ENCODE measurements at places on chromosomes 11 and 22.
A peak's percentile ranks its signal among the peaks of the same experiment; 100 is the strongest.

GRCh38 chr11:7278314-7278917 is 26.7 kb downstream of the SYT9 start:
- no peak for DNase-seq

DNA sequence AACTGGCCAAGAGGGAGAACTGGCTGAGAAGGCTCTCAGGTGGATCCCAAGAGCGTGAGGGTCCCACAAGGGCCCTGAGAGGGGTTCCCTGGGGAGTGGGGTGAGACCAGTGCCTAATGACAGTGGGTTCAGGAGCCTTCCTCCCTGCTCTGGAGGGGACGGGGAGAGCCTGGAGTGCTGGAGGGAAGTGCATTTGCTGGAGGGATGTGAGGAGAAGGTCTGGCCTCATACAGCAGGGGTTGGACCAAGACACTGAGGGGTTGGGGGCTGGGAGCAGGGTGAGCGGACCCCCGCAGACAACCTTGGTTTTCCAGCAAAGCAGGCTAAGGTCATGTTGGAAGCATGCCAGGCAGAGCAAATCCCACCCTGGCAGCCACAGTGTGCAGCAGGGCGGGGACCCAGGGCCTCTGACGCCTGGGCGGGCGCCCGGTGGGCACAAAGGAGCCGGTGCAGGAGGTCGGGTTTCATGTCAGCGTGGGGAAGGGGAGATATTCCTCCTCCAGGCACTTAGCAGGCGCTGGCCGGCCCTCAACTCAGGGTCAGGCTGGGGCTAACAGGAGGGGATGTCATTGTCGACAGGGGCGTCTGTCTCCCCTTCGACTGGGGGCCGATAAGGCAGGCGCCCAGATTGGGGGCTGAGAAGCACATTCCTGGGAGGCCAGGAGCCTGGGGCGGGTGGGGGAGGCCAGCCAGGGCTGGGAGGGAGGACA is 3.1 kb upstream of the DERL3 start:
- no peak for DNase-seq

GRCh38 chr11:10686311-10686710 is 7.2 kb downstream of the IRAG1 start:
- DNase-seq, result no peak

- peak; percentile 38 for DNase-seq
These were observed 87.8 kb upstream of the VPREB1 start for GRCh38 chr22:22156716-22157347.

- DNase-seq, result no peak
These were observed 887 bp downstream of the IRF7 start for GRCh38 chr11:614623-615503.

- DNase-seq, result no peak
These were observed 31.8 kb downstream of the CAPN1 start for GRCh38 chr11:65213322-65214211.

DNA sequence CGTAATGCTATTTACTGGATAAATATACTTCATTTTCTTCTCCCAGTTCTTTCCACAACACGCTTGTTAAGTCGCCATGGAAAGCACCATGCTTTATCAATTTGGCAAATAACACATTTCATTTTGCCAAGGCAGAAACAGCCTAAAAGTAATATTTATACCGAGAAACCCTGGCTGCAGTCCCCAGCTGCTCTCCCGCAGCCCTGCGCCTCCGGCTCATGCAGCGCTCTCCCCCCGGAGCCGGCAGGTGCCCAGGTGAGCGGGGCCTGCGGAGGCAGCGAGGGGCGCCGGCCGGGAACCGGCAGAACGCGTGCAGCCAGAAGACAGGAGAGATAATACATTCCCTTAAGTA is 681 bp upstream of the ARHGEF12 start:
- DNase-seq, result no peak

GRCh38 chr11:35641171-35641897 is 21.2 kb upstream of the TRIM44 start:
- DNase-seq, result no peak

DNA sequence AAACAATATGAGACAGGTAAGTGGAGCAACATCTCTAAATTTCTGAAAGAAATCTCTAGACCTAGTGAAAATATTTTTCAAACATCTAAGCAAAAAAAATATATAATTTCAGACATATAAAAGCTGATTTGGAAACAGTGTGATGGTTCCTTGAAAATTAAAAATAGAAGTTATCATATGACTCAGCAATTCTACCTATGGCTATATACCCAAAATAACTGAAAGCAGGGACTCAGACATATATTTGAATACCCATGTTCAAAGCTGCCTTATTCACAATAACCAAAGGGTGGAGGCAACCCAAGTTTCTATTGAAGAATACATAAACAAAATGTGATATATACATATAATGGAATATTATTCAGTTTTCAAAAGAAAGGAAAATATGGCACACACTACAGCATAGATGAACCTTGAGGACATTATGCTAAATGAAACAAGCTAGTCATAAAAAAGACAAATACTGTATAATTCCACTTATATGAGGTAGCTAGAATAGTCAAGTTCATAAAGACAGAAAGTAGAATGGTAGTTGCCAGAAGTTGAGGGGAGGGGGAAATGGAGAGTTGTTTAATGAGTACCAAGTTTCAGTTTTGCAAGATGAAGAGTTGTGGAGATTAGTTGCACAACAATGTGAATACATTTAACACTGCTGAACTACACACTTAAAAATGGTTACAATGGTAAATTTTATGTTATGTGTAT is 300.4 kb downstream of the TTC28 start:
- no peak for DNase-seq

GRCh38 chr11:119505861-119506260 is 82.9 kb upstream of the THY1 start:
- no peak for DNase-seq

- DNase-seq, result no peak
These were observed 16.3 kb downstream of the MRGPRG start for GRCh38 chr11:3202305-3202704.

GRCh38 chr11:70612459-70613141 is 214.3 kb downstream of the CTTN start:
- no peak for DNase-seq

- DNase-seq, result no peak
These were observed 21.9 kb downstream of the OTOG start for GRCh38 chr11:17568944-17569343.

- no peak for DNase-seq
These were observed 47.7 kb upstream of the FADD start for GRCh38 chr11:70155386-70155785.

DNA sequence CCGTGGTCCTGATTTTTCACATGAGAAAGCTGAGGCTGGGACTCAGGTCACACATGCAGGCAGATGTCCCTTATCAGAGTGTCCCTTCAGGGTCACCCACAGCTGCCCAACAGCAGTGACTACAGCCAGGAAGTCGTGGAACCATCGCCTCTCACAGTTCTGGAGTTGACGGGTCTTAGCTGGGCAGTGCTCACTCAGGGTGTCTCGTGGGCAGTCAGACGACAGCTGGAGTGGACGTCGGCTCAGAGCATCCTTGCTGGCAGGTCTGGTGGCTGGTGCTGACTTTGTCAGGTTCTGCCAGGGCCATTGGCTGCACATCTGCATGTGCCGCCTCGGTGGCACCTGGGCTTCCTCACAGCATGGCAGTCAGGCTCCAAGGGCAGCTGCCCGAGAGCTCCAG is 35.6 kb upstream of the TH start:
- DNase-seq, result no peak

DNA sequence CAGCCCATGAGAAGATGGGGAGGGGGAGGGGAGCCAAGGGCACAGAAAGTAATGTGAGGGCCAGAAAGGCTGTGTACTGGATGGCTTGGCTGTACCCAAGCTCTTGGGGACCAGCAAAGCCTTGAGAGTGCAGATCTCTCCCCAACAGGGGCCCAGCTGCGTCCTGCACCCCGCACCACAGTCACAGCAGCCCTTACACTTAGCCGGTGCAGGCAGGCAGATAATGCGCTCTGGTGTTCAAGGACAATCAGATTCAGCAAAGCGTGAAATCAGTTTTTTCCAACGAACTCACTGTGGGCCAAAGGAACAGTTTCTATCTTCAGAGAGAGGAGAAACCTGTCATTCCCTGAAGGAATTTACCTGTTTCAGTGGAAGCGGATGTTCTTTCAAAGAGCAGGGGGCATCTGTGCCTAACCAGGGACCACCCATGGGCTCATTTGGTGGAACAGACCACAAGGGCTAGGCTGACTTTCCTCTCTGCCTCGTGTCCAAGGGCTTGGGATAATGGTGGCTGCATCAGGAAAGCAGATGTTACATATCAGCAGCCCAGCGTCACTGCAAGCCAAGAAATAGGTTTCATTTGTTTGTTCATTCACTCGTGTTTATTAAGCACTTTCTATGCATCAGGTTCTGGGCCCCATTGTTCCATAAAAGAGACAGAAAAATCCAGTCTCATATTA is 81.2 kb upstream of the SPON1 start:
- no peak for DNase-seq

- no peak for DNase-seq
These were observed 21.9 kb upstream of the CACNG2 start for GRCh38 chr22:36725366-36726006.

GRCh38 chr11:33696411-33696810 is 4.2 kb downstream of the C11orf91 start:
- no peak for DNase-seq

DNA sequence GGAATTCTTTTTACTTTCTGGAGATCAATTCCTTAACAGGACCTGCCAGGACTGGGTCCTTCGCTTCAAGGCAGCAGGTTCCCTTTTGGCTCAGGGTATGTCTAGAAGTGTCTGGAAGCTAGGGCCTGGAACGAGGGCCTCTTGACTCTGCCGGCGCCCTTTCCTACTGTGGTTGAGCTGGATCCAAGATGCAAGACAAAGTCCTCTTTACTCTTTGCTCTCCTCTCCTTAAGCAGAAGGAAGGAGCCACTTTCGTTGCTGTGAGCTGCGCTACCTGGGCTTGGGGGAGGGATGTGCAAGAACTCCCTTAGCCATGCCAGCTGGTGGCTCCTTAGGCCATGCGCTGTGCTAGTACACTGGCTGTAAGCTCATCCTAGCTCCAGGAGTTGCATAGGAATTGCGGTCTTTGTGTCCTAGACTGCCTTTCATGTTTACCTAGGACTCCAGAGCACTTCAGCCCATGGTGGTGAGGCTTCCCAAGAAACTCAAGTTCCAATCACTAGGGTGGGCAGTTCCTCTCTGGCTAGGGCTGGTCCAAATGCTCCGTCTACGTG is 18.1 kb downstream of the GLB1L2 start:
- DNase-seq, result no peak

- no peak for DNase-seq
These were observed 23.3 kb upstream of the PPP6R3 start for GRCh38 chr11:68436985-68437926.

GRCh38 chr11:73001615-73002014 is 140.5 kb downstream of the FCHSD2 start:
- DNase-seq, result no peak

- no peak for DNase-seq
These were observed 45.6 kb downstream of the OR4D9 start for GRCh38 chr11:59556917-59557348.

DNA sequence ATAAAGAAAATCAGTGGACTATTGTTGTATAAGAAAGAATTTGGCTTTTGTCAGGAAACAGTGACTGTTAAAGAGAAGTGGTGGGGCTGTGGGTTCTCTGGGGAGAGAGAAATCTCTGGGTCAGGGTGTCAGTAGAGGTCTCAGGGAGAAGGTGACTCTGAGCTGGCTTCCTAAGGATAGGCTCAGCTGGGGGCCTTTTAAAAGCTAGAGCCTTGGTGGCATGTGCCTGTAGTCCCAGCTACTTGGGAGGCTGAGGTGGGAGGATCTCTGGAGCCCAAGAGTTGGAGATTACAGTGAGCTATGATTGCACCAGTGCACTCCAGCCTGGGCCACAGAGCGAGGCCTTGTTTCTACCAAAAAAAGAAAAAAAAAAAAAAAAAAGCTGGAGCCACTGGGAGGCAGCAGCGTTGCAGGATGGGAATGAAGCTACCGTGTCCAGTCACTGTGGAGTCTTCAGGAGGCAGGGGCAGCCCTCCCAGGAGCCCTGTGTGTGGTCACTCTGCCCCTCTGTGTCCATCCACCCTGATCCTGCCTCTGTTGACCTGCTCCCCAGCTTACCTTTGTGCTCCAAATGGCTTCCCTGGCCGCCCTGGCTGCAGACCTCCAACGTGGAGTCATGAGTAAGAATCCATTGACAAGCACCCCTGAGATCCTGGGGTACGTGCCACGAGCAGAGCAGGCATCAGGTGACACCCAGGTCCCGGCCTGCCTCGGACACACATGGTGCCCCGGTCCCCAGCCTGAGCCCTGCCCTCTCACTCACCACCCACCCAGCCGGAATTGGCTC is 5.4 kb upstream of the MIF start:
- no peak for DNase-seq

DNA sequence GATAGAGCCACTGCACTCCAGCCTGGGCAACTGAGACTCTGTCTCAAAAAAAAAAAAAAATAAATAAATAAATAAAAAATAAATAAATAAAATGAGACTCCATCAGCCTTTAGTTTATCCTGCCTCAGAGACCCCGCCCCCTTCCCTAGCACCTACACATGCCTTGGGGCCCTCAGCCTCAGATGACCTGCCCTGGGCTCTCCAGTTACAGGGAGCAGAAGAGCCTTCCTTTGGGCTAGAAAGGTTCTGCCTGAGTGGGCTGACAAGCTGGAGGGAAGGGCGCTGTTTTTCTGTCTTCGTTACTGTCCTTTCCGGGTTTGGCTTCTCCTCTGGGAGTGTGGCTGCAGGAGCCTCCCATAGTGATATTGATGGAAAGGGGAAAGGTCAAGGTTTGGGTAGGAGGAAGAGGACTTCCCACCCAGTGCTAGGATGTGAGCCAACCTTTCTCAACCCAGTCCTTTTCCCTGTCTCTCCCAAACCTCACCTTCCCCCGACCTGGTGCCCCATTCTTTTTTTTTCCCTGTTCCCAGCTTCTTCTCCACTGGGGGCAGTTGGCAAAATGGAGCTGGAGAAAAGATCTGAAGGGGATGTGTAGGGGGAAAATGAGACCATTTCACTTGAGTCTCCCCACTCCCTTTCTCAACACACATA is 1.5 kb upstream of the SF3B2 start:
- DNase-seq, result no peak

DNA sequence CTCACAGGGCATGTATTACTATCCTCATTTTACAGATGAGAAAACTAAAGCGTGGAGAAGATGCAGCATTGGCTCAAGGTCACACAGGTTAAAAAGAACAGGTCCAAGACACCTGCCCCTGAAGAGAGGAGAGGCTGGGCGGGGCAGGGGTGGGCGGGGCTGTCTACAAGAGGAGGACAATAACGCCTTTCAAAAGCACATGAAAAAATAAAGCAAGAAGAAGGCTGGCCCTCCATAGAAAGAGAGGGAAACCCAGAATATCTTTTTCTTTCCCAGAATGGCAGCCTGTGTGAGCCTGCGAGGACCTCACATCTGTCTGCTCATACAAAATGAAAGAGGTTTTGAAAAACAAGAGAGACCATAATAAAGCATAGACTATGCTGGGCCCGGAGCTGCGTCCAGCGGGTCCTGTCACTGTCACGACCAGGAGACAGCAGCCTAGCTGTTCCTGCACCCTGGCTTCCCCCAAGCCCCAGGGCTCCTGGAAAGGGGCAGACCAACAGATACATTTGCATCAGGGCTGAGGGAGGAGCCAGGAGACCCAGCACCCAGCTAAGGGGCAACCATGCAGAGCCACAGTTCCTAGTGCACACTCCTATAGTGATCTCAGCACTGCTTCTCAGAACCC is 61.6 kb downstream of the DSCAML1 start:
- peak; percentile 53 for DNase-seq
